Stimulated activated naive CD4-positive, alpha-beta T cell treated with Interleukin-2 at 50 U/mL for 16 hours (primary cell): ENCODE measurements at places on chromosomes 1 and 21.

GRCh38 chr1:241217516-241217915, 139.5 kb downstream of the RGS7 start:
- no peak for DNase-seq

GRCh38 chr1:207862241-207862787, 48.6 kb downstream of the CD34 start:
- no peak for DNase-seq

- DNase-seq: no peak
These were observed 889 bp upstream of the TXLNA start for GRCh38 chr1:32178380-32179192.

DNA sequence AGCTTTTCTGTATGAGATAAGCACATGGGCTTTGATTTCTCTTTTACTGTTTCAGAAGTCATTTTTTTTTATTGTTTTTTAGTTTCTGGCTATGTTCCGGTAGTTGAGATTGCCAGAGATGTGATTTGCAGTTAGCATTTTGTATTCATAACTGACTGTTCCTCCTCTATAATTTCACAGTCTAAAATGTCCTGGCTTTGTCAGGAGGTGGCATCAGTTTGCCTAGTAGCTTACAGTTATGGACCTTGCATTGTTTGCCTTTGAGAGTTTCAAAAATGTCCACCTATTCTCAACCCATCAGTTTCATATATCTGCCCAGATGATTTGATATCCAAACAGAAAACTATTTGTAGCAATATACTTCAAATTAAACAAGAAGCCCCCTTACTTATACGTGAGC, 39.5 kb upstream of the ST6GALNAC3 start:
- DNase-seq: no peak

DNA sequence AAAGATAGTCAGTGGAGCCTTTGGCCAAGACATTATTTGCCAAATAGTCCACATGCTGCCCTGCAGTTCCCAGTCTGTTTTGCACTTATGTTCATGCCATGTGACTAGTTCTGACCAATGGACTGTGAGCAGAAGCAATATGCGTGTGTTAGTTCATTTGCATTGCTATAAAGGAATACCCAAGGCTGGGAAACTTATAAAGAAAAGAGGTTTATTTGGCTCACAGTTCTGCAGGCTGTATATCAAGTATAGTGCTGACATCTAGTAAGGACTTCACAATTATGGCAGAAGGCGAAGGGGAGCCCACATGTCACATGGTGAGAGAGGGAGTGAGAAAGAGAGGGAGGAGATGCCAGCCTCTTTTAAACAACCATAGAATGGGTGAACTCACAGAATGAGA, 193.3 kb downstream of the PTPRU start:
- no peak for DNase-seq

- no peak for DNase-seq
These were observed 37.5 kb downstream of the IGSF21 start for GRCh38 chr1:18144916-18145647.

DNA sequence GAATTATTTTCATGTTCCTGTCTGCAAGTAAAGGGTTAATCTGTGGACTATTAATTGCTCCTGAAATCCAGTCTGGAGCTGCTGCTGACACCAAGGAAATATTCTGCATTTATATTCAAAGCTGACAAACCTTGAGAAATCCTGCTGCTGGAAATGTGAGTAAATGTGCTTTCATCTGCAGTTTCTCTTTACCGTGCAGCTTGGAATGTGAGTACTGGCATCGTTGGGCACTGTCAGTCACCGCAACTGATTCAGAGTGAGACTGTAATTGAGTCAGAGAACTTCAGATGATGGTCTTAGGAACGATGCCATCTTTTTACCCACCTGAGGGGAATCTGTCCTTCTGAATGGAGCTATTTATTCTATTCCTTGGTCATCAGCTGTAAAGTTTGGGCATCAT, 420.6 kb downstream of the SIPA1L2 start:
- DNase-seq: no peak

- DNase-seq: no peak
These were observed 61.8 kb upstream of the CLDN14 start for GRCh38 chr21:36541721-36542139.

GRCh38 chr1:152047730-152048415, 11.1 kb upstream of the S100A11 start:
- peak; percentile 90 for DNase-seq

- no peak for DNase-seq
These were observed 22.3 kb downstream of the CDC42 start for GRCh38 chr1:22074803-22075202.

- DNase-seq: no peak
These were observed 161.3 kb downstream of the PCBP3 start for GRCh38 chr21:45804809-45805313.

DNA sequence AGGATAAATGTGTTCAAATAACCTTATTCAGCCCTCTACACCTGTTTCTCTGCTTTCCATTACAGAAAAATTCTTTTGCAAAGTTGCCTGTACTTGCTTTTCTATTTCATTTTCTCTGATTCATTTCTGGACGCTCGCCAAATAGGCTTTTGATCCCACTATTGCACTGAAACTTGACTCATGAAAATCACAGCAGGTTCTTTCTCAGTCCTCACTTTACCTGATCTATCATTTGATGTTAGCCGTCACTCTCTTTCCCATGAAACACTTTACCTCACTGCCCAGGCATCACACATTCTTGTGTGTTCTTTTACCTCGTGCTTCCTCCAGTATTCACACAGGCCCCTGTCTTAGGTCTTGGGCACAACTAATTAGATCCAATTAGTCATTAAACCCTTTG, 26.2 kb downstream of the HSPA13 start:
- no peak for DNase-seq

GRCh38 chr1:203268901-203269653, 36.2 kb upstream of the BTG2 start:
- DNase-seq: no peak

- no peak for DNase-seq
These were observed 69.6 kb downstream of the WLS start for GRCh38 chr1:68162761-68163160.

DNA sequence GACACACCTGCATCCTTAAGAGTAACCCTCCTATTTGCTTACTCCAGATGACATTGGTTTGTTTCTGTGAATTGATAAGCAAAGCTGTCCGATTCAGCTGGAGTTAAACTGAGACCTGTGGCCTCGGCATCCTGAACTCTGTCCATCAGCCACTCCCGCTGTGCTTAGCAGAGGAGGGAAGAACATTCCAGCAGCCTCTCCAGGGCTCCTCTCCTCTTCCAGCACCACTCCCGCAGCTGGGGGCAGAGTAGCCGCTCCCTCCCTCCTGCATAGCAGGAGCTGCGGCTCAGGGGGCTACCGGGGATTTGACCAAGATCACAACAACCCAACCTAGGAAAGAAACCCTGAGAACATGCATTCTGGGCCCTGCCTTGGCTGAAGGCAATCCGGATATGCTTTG, 8.8 kb downstream of the LRRC38 start:
- DNase-seq: no peak

- peak; percentile 78 for DNase-seq
These were observed 31.0 kb upstream of the IL10 start for GRCh38 chr1:206803221-206803730.

DNA sequence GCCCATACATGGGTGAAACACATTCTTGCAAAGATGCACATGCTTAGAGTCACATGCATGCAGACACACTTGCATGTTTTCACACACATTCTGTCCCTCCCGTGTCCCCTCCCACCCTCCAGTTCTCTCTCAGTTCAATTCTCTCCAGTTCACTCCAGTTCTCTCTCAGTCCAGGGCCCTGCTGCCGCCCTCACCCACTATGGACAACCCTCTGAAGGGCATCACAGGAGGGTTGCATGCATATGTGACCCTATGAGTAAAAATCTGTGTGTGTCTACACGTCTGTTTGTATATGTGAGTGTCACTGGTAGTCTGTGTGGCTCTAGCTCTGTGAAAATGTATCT, 21.8 kb upstream of the ADGRB2 start:
- DNase-seq: no peak

- no peak for DNase-seq
These were observed 135.1 kb upstream of the MROH9 start for GRCh38 chr1:170800265-170800664.

- no peak for DNase-seq
These were observed 12.9 kb downstream of the DPYD start for GRCh38 chr1:97907886-97908285.

DNA sequence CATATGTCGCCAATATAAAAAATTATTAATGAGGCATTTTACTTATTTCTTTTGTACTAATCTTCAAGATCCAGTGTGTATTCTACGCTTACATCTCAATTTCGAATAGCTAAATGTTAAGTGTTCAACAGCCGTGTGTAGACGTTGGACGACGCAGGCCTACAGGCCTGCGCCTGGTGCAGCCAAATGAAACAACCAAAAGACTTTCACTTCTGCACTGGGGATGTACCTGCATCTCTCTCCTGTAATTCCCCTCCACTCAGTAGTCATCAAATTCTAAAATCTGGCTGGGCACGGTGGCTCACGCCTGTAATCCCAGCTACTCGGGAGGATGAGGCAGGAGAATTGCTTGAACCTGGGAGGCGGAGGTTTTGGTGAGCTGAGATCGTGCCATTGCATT, 76.8 kb upstream of the HNRNPU start:
- DNase-seq: no peak

GRCh38 chr1:31703431-31704270, at the start of gene COL16A1:
TSS of gene COL16A1 (minus strand) at chr1:31704017. CDS start at chr1:31702193, 1,824 bp downstream.
- DNase-seq: no peak

DNA sequence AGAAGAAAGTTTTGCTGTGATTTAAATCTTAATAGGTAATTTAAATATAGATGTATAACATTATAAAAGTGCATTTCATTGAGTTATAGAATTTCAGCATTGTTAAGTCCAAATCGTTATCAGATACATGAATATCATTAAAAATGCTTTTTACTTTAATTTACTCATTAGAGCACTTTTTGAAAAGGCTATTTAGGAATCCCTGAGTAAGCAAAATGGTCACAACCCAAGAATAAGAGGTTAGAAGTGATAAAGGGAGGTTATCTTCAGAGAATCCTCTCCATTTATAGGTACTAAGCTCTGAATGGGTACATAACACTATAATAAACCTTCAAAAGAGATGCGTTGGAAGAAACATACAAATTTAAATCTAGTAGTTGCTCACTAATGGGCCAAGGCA, 130.7 kb downstream of the SLC30A10 start:
- no peak for DNase-seq

DNA sequence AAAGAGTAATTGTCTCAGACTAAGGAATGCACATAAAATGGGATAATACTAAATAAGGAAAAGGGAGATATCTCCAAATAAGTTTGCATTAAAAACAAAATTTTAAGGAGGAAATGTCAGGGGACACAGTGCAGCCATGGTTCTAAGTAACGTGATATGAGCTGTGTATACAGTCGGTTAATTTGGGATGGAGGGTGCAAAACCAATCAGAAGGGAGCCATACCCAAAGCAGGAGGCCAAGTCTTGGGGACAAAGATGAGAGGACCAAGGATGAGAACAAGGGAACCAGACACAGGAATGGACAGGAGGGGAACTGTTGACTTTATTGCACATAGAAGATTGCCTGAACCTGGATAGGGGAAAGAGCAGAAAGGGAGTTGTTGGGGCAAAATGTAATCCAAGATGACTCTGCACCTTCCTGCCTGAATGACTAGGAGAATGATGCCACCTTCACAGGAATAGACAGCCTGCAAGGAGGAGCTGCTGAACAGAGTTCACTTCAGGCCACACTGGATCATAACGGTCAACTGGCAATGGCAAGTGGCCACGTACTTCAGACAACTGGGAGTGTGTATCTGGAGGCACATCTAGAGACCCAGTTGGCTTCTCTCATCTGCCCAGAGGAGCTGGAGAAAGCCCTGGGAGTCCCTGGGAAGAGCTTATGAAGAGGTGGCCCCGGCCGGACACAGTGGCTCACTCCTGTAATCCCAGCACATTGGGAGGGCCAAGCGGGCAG, 22.0 kb upstream of the BOLA1 start:
- DNase-seq: no peak

GRCh38 chr1:154988058-154988954, 5.1 kb upstream of the LENEP start:
- no peak for DNase-seq

DNA sequence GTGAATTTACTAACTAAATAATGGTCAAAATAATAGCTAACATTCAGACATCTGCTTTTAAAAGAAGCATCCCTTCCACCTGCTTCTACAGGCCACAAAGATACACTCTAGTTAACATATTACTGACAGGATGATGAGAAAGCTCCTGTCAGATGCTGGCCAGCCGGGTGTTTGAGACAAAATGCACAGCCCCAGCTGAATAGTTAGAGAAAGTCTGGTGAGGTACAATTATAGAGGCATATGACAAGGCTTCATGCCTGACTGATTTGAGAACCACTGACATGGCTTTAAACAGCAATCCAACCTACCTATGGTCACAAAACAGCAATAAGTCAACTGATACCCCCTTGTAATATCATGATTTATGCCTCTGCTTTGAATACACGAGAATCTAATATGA, 137.0 kb downstream of the DENND1B start:
- DNase-seq: no peak

DNA sequence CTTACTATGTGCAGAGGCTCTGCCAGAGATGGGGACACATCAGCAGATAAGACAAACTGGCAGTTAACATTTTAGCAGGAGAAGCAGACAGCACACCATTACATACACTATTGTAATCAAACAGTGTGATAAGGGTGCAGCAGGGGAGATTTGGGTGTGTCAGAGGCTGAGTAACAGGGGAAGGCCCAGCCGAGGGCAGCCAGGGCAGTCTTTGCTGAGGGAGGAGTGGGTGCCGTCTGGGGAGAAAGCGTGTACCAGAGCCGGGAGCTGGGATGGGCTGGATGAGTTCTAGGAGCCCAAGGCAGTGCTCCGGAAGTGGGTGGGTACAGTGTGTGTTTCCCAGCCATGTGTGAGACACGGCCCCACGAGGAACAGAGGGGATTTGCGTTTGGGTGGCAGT, 31.2 kb downstream of the KCNA10 start:
- no peak for DNase-seq

DNA sequence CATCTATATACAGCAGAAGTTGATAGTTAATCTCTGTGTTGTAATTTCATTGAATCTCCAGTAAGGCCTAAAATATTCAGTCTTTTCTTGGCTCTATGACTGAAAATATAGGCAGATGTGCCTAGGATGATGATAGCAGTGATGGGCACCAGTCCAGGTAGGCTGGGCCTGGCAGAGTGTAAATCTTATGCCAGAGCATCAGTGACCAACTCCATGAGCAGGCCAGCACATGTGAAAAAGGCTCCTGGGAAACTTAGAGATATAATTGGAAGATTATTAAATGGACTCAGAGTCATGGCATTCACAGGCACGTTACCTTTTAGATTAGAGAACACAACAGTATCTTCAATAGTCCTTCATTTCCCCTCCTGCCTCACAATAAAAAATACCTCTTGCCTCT, 20.7 kb upstream of the CYYR1 start:
- DNase-seq: no peak

GRCh38 chr1:211480941-211481545, 10.9 kb downstream of the RD3 start:
- DNase-seq: no peak

DNA sequence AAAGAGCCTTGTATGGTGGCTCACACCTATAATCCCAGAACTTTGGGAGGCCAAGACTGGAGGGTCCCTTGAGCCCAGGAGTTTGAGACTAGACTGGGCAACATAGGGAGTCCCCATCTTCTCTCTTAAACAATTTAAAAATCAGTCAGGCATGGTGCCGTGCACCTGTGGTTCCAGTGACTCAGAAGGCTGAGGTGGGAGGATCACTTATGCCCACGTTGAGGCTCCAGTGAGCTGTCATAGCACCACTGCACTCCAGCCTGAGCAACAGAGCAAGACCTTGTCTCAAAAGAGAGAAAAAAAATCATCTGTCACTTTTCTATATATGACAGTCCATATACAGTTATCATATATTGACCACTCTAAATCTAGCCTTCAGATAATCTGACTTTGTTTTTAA, 658.3 kb downstream of the LTN1 start:
- no peak for DNase-seq
